Calu3 (cell line): ENCODE measurements at places on chromosomes 4 and X. TPM values are rescaled to one million over a fixed set of nuclear protein-coding genes. Genes with fewer than 3 reads are reported as not detected.

AKAP14 gene
- total RNA-seq: not detected in 2 replicates

POU3F4 gene
- not detected in 2 replicates for total RNA-seq

ETDC gene
- not detected in 2 replicates for total RNA-seq

PRKG2 gene
- 0.76 and 1.5 TPM in 2 replicates for total RNA-seq

SCML1 gene
- 14.2 and 14.4 TPM in 2 replicates for total RNA-seq

DUSP21 gene
- total RNA-seq: not detected in 2 replicates

GABRA4 gene
- not detected in 2 replicates for total RNA-seq

DRD5 gene
- total RNA-seq: not detected in 2 replicates

- DNase-seq: no peak
These were observed 32.4 kb downstream of the PRDX4 start for GRCh38 chrX:23699636-23700194.

GRCh38 chr4:100164808-100165760, 25.2 kb downstream of the DDIT4L start:
- no peak for DNase-seq

DNA sequence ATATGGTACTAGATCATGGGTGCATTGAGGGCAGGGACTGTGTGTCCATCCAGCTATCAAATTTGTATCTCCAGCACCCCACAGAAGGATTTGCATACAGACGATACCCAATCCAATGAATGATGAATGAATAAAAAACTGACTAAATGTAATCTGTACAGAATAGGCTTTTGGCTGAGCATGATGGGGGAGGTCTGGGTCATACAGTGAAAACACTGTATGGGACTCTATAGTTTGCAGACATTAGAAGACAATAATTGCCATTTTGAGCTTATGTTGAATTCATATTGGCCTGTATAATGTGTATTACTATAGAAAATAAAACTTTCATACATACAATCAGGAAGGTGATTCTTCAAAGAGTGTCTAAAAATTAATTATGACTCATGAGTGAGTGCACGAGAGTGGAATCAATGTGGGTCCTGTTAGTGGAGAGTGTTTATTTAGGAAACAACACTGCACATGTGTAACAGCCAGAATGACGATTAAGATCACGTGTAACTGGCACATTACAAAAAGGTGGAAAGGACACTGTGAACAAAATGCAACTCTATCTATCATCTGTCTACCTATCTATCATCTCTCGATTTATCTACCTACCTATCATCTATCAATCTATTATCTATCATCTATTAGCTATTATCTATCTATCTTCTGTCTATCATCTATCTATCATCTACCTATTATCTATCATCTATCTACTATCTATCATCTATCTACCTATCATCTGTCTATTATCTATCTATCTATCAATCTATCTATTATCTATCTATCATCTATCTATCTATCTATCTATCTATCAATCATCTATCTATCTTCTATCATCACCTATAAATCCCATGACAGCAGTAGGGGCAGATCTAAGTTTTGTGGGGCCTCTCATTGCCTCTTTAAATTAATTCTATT, 201.3 kb downstream of the PTTG2 start:
- DNase-seq: no peak

- DNase-seq: no peak
These were observed 127.4 kb upstream of the FTHL17 start for GRCh38 chrX:31199056-31199839.

- peak; percentile 34 for DNase-seq
These were observed 10.7 kb upstream of the HCCS start for GRCh38 chrX:11100281-11101035.

- DNase-seq: no peak
These were observed 13.6 kb downstream of the ADAMTS3 start for GRCh38 chr4:72555377-72555831.

DNA sequence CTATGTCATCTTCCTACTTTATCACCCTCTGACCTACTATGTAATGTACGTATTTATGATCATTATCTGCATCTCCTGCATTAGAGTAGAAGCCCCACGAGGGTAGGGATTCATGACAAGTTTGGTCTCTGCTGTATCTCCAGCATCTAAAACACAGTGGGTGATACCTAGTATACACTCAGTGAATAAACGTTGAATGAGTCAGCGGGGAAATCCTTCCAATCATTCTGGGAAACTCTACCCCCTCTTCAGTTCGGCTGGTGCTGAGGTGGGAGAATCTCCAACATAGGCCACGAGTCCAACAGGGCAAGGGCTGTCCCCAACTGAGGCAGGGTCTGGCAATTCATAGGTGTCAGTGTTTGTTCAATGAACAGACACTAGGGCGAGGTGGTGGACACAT, 74.4 kb upstream of the EFNB1 start:
- DNase-seq: no peak

GRCh38 chrX:108018656-108019381, 26.0 kb upstream of the VSIG1 start:
- DNase-seq: no peak

GRCh38 chrX:152635941-152636340, 1.8 kb upstream of the GABRQ start:
- DNase-seq: peak; percentile 56

DNA sequence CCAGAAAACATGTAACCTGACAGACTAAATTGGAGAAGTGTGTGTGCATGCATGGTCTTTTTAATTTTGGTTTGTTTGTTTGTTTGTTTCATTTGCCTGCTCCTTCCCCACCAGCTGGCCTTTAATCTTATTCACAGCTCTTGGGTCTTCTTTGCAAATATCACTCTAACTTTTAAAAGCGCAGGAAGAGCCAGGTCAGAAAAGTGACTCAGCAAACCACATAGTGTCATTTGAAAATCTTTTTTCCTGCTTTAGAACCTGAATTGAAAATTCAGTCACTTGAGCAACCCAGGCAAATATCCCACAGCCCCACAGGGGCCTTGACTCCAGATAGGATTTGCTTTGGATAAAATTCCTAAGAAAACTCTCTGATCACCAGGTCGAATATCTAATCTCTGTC, 4.6 kb downstream of the TMEM255A start:
- no peak for DNase-seq

DNA sequence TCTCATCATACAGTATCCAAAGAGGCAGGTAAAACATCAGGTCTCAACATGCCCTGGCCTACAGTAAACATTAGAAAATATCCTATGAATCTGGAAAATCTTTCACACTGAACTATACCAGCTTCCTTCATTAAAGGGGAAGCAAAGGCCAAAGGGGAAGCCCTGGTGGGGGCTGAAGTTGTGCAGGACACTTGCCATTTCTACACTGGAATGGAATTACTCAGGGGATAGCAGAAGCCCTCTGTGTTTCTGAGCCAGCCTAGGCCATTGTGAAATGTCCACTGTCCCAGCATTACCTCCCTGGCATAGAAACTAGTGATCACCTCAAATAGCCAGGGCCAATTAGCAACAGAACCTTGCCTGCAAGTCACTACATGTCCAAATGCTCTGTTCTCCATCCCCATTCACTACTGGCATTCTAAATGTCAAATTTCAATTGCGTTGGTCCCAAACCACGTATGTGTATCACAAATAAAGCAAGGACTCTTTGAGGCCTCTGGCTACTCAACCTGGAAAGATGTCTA, 429.9 kb downstream of the AFF2 start:
- no peak for DNase-seq

GRCh38 chrX:120653000-120653399, 23.1 kb upstream of the C1GALT1C1 start:
- DNase-seq: no peak

- DNase-seq: no peak
These were observed 1.1 kb downstream of the LGI2 start for GRCh38 chr4:25029479-25030276.

GRCh38 chr4:5385741-5386311, 322.5 kb downstream of the EVC2 start:
- no peak for DNase-seq

DNA sequence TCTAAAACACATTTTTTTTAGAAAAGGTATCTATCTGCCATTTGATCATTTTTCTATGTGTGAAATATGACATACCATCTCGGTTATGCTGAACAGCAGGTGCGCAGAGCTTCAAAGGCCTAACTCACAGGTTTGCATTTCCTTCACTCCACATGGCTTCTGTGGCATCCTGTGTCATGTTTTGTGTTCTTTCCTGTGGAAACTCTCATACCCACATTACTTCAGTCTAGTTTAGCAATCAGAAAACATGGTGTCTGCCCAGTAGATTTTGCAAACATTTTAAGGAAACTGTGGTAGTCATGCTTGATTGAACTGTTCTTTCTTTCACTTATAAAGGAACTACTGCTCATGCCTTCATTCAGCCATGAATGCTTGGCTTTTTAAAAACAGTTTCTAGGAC, 11.3 kb upstream of the ARAP2 start:
- DNase-seq: no peak

- DNase-seq: peak; percentile 60
These were observed 16.2 kb downstream of the AWAT2 start for GRCh38 chrX:70033348-70034051.

GRCh38 chr4:88246600-88246999, 37.8 kb downstream of the PPM1K start:
- DNase-seq: no peak

DNA sequence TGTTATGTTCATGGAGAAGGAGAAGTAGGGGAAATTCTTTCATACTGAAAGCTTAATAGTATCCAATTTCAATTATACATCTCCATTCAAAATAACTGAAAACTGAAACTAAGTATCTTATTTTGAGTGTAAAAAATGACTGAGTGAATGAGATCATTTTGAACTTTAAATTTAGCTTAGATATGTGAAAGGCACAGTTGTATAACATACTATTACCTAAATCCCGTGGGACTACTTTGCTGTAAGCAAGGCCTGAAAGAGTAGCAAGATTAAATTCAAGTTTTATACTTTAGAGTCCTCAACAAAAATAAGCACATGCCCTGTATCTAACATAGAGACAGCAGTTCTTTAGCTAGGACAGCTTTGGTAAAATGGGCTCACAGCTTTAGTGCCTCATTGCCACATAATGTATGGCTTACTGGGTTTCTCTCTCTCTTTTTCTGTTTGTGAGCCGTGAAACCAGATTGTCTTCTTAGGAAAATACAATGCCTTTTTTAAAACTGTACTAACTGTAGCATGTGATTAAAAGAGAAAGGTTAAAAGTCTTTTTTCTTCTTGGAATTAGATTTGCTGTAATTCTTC, 43.2 kb downstream of the GSTCD start:
- no peak for DNase-seq

DNA sequence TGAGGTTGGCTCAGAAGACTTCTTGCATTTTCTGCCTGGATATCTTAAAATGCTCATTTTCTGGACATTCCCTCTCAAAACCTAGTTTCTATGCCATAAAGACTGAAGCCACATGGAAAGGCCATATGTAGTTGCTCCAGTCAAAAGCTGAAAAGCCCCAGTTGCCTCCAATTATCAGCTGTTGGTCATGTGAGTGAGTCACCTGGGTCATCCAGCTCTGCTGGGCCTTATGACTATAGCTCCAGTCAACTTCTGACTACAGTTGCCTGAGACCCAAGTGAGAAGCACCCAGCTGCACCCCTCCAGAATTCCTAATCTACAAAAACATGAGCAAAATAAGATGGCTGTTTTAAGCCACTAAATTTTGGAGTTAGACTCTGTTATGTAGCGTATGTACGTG, 41.9 kb downstream of the HELQ start:
- no peak for DNase-seq

DNA sequence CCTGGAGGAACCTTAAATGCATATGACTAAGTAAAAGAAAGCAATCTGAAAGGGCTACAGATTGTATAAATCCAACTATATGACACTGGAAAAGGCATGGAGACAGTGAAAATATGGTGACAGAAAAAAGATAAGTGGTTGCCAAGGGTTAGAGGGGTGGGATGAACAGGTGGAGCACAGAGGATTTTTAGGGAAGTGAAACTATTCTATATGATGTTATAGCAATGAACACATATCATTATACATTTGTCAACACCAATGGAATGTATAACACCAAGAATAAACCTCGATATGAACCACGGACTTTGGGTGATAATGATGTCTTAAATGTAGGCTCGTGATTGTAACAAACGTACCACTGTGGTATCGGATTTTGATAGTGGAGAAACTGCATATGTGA, 40.7 kb downstream of the NPY5R start:
- no peak for DNase-seq

- DNase-seq: no peak
These were observed 297.3 kb downstream of the ASMT start for GRCh38 chrX:1912193-1912592.

DNA sequence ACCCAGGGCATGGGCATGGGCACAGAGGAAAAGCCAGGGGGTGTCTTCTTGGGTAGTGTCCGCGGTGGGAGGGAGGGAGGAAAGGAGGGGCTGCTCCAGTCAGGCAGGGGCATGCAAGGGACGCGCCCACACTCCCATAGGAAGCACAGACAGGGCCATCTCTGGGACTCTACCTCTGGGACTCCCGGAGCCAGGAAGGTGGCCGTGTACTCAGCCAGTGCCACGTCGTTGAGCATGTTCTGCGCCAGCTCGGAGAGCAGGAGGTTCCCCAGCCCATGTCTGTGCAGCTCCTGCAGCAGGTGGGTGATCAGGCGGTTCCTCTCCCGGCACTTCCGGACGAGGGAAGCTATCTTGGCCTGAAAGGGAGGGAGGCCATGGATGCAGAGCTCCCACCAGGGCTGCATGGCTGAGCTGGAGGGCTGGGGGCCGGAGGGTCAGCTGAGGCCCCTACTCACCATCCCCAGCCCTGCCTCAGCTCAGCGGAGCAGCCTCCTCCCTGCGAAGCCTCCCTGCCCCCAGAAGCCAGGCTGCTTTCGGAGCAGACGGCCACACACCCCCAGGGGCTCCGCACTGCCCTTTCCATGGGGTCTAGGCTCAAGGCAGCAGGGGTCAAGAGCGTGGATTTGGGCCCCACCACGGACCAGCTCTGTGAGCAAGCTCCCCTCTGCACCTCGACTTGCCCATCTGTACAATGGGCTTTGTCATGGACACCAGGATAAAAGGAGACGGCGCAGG, 44.6 kb downstream of the C4orf50 start:
- DNase-seq: no peak

GRCh38 chrX:44871931-44872820, 812 bp upstream of the KDM6A start:
- peak; percentile 38 for DNase-seq

DNA sequence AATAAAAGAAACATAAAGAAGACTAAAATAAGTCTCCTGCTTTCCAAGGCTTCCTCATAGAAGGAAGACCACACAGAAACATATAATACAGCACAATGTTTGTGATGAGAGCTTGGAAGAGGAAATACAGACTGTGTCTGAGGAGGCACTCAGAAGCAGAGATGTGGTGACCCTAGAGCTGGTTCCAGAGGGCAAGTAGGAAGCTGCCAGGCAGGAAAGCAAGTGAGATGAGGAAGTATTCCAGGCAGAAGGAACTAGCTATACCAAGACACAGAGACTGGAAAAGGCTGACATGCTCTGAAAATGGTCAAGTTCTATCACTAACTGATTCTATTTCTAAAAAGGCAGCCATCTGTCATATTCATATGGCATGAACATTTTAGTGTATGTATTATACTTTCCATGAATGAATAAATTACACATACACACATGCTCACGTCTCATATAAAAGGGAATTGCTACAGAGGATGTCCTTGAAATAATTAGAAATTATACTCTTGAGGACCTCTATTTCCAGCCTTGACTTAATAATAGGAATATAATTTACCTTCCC, 16.6 kb upstream of the HSFX2 start:
- DNase-seq: no peak

- no peak for DNase-seq
These were observed 6.2 kb upstream of the PUDP start for GRCh38 chrX:7154041-7154597.

GRCh38 chrX:117510453-117510852, 606.2 kb downstream of the KLHL13 start:
- no peak for DNase-seq
